ENCODE measurements at places on chromosomes 4 and X.

- no peak for DNase-seq
Measured at GRCh38 chrX:69501429-69501828, 2.7 kb upstream of the NALF2 start.

GRCh38 chrX:13167481-13168231 is 123.2 kb upstream of the FAM9C start:
- no peak for DNase-seq

- no peak for DNase-seq
Measured at GRCh38 chr4:30860978-30861377, 140.8 kb downstream of the PCDH7 start.

GRCh38 chr4:113697429-113697828 is 64.1 kb downstream of the CAMK2D start:
- DNase-seq = no peak

GRCh38 chrX:56726605-56727004 is 2.4 kb upstream of the NBDY start:
- peak; percentile 74 for DNase-seq

DNA sequence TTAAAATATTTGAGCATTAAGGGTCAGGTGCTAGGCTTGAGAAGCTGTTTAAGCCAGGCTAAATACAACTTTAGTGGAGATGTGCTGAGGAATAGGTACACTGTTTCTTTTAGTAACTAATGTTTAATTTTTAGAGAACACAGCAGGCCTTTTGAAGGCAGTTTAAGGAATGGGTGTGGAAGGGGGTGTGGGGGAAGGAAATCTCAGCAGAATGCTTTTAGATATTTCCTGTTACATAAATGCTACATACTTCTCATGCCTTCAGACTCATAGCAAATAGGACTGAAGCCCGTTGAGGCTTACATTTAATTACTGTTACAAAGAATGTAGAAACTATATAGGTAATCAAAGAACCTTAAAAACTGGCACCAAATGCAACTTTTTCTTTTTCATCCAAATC is 66.3 kb downstream of the WWC2 start:
- DNase-seq = no peak

DNA sequence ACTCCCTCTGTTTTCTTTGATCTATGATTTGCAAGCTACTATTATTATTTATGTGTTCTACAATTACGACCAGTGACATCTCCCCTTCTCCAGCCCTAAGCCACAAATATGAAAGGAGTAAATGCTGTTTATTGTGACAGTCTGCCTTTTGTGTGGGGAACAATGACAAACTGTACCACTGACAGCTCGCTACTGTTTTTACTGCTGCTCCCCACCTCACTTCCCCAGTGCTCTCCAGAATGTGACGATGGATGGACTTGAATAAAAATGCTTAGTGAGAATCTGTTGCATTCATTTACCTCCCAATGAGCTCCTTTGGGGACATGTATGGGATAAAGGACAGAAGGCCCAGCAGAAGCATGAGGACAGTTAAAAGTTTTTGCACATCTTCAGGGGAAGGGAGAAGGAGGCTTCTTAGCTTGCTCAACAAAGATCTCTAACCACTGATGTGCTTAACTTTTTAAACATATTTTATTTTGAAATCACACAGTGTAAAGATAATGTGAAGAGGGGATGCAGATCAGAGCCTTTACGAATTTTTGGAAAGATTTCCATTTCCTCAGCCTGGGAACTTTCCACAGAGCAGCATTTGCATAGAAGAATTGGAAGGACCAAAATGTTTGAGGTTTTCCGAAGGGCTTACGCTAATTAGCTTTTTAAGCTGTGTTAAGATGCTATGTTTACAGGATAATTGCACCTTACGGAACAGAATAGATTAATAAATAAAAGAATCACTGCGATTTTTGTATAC is 485.1 kb upstream of the TENM3 start:
- no peak for DNase-seq

- peak; percentile 43 for DNase-seq
Measured at GRCh38 chrX:153922932-153923857, 2.9 kb downstream of the ARHGAP4 start.

All from NCI-H748 treated with DMSO at 0.1 percent for 48 hours (cell line).